ENCODE measurements at places on chromosomes 4 and X.

GRCh38 chr4:152074573-152074972, 313.8 kb upstream of the GATB start:
- DNase-seq: no peak

DNA sequence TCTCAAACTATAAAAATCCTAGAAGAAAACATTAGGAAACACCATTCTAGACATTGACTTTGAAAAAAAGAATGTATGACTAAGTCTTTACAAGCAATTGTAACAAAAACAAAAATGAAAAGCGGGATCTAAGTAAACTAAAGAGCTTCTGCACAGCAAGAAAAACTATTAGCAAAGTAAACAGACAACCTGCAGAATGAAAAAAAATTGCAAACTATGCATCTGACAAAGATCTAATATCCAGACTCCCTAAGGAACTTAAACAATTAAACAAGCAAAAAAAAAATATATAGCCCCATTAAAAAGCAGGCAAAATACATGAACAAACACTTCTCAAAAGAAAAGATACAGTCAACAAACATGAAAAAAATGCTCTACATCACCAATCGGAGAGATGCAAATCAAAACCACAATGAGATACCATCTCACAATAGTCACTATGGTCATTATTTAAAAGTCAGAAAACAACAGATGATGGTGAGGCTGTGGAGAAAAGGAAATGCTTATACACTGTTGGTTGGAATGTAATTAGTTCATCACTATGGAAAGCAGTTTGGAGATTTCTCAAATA, 168.1 kb downstream of the EPHA5 start:
- DNase-seq: no peak

DNA sequence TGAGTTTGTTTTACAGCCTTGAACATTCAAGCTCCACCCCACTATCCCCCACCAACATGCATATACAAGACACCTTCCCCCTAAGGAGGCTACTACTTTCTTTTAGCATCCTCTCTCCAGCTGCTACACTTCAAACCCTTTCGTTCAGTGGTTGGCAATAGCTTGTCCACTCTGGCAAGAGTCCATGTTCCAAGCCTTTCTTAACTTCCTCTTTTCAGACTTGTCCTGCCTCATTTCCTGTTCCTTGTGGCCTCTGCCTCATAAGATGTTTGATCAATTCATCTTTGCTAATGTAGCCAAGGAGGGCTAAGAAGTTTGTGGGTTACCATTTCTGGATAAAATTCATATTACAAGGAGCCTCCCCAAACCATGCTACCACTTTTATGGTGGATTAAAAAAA, 20.8 kb upstream of the ZCCHC12 start:
- no peak for DNase-seq

DNA sequence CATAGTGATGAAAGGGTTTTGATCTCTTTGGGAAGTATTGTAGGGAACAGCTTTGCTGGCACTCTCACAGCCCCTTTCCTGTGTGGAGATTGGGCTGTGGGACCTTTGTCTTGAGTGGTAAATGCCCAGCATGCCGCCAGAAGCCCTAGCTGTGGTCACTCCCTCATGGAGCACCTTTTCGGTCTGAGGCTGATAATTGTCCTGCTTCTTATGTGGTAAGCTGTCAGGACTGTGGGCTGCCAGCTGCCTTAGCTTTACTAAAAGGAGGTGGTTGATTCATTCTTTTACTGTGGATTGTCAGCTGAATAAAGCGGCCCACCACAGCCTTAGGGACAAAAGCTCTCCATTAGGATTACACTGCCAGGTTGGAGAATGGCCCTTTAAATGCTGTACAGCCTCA, 7.1 kb downstream of the PASD1 start:
- no peak for DNase-seq

GRCh38 chrX:63809173-63809572, 24.2 kb upstream of the ARHGEF9 start:
- DNase-seq: no peak

GRCh38 chr4:186920992-186921391, 197.3 kb upstream of the FAT1 start:
- DNase-seq: no peak

DNA sequence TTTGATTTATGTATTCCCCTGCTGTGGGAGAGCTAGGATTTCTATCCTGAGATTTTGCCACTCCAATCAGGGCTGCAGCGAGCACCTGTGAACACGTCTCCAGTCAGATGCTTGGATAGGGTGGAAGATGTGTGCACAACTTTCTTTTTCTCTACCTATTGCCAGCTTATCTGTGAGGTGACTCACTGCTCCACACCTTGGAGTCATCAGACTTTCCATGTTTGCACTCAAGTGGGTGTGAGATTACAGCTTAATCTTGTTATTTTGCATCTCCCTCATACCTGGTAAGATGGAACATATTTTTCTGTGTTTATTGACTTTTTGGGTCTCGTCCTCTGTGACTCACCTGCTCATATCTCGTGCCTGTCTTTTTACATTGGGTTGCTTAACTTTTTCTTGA, 32.2 kb downstream of the PSAPL1 start:
- no peak for DNase-seq

DNA sequence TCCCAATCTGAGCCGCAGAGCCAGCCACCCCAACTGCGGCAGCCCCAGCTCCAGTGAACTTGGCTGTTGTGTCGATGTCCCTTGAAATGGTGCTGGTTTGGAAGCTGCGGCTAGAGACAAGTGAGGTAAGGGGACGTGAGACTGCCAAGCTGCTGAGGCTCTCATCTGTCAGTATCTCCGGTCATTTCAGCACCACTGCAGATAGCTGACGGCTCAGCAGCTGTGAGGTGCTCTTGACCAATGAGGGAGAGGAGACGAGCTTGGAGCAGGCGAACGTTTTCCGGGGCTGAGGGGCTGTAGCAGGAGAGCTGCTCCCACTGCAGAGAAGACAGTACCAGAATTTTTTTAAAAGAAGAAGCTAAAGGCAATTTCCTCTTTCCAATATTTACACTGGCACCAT, 175.5 kb upstream of the CASK start:
- DNase-seq: no peak

DNA sequence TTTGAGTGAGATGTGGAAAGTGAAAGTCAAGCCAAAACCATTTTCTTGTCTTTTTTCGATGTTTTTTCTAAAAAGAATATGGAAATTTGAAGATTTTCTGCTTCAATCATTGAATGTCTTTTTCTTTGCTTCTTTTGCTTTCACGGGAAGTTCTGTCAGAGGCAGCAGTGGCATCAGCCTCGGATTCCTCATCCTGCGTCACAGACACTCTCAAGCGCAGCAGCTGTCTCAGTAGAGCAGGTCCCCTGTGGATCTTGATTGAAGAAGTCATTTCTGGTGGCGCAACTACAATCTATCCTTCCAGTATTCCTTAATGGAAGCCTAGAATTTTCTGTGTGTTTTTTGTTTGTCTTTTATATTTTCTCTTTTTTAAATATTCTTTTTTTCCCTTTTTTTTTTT, 52.7 kb upstream of the NEIL3 start:
- no peak for DNase-seq

- no peak for DNase-seq
These were observed 33.4 kb downstream of the SYTL4 start for GRCh38 chrX:100698551-100698950.

GRCh38 chr4:73776321-73776729, 36.0 kb downstream of the CXCL8 start:
- DNase-seq: no peak

- DNase-seq: no peak
These were observed 199.9 kb upstream of the ATP6AP2 start for GRCh38 chrX:40380655-40381488.

GRCh38 chrX:111257733-111258132, 12.6 kb downstream of the CAPN6 start:
- DNase-seq: no peak

DNA sequence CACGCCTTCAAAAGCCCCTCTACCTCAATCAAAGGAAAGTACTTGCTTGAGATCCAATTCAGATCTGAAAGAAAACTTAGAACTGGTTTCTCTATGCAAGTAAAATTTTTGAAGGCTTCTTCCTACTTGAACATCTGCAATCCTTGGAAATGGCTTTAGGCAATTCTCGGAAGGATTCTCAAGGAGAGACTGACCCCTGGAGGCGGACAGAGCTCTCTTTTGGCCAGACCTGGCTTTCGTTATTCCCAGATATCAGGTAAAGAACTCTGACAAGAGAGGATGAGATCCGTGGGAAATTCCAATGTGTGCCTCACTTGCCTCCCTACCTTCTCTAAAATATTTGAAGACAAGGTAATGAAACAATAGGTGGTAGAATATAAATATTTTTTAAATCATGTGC, 670.3 kb upstream of the FAM241A start:
- DNase-seq: no peak

- no peak for DNase-seq
These were observed 19.6 kb downstream of the FGFR3 start for GRCh38 chr4:1812720-1813119.

DNA sequence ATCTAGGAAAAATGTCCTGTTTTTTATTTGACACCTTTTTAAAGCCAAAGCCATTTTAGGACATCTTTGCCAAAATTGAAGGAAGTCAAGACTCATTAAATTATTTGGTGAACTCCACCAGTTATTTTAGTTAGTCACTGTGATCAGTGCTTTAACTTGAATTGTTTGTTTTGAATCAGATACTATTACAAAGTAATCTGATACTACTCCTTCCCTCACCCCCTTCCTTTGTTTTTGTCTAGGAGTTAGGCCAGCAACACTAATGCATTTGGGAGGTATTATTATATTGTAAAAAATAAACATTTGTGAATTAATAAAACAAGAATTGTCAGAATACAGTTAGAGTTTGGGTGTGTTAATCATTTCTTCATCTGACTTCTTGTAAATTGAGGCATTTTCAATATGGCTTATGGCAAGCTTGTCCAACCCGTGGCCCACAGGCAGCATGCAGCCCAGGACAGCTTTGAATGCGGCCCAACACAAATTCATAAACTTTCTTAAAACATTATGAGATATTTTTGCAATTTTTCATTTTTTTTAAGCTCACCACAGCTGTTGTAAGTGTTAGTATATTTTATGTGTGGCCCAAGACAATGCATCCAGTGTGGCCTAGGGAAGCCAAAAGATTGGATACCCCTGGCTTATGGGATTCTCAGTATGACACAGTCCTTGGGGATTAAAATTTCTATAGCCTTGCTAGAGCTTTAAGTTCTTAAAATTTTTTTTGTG, 182.2 kb downstream of the BMPR1B start:
- DNase-seq: no peak
